CD4-positive, CD25-positive, alpha-beta regulatory T cell (primary cell): ENCODE measurements at places on chromosomes 2 and 18. TPM values are rescaled to one million over a fixed set of nuclear protein-coding genes. Genes with fewer than 3 reads are reported as not detected.

The POU3F3 gene
- not detected for polyA plus RNA-seq

The MGAT4A gene
- polyA plus RNA-seq, result 127 TPM

The RTP5 gene
- not detected for polyA plus RNA-seq

The ZNF804A gene
- not detected for polyA plus RNA-seq

The GNLY gene
- polyA plus RNA-seq, result 8.7 TPM

The NOL4 gene
- polyA plus RNA-seq, result not detected

The LYG1 gene
- polyA plus RNA-seq, result 0.46 TPM
